ENCODE measurements at places on chromosomes 6 and 20.

DNA sequence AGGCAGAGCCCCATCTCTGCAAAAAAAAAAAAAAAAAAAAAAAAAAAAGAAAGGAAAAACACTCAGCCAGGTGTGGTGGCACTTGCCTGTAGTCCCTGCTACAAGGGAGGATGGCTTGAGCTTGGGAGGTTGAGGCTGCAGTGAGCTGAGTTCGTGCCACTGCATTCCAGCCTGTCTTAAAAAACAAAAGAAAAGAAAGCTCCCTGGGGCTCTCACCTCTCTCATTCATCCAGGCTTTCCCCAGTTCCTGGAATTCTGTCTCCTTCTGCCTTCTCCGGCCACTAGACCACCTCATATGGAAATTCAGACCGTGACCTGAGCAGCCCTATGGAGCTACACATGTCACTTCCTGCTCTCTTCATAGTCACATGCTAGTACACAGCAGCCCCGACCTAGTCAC lies 101.1 kb upstream of the TAB2 start:
- no peak for DNase-seq

DNA sequence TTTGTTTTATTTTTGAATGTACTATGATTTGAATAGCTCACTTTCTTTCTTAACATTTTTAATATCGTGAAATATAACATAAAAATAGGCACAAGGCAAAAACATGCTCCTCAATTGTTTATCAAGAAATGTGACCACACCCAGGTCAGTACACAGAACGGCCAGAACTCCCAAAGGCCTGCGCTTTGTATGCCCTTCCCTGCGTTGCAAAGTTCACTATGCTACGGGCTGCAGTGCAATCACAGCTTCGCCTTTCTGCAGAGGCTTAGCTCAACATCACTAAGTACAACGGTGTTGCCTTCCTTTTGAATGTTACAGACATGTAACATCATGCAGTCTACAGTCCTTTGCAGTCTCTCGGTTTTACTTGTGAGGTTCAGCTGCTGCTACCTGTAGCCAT lies 333.4 kb downstream of the THBS2 start:
- no peak for DNase-seq

DNA sequence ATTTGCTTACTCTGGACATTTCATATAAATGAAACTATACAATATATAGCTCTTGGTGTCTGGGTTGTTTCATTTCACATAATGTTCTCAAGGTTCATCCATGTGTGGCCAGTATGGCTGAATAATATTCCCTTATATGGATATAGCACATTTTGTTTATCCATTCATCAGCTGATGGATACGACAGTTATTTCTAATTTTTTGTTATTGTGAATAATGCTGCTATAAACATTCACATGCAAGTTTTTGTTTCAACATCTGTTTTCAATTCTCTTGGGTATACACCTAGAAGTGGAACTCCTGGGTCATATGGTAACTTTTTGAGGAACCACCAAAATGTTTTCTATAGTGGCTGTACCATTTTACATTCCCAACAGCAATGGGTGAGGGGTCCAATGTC lies 101.1 kb downstream of the CDK19 start:
- no peak for DNase-seq

- no peak for DNase-seq
Observed at GRCh38 chr6:93104195-93104817, 315.1 kb downstream of the EPHA7 start.

- no peak for DNase-seq
Observed at GRCh38 chr20:5871459-5872410, 78.6 kb downstream of the TRMT6 start.

DNA sequence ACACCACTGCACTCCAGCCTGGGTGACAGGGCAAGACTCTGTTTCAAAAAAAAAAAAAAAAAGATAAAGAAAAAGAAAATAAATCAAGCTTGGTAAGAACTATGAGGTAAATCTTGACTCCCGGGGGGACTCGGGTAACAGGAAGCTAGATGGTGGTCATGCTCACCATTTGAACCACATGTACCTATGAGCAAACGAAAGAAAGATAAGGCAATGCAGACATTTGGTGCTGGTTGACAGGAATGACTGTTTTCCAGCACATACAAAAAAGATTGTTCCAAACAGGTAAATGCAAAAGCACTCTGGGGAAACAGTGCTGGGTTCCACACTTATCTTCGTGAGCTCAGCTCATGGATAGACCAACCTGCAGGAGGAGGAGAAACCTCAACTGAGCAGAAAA lies 22.8 kb upstream of the PTPN1 start:
- DNase-seq = no peak

- DNase-seq = no peak
Observed at GRCh38 chr20:48298433-48298832, 513.2 kb upstream of the SULF2 start.

DNA sequence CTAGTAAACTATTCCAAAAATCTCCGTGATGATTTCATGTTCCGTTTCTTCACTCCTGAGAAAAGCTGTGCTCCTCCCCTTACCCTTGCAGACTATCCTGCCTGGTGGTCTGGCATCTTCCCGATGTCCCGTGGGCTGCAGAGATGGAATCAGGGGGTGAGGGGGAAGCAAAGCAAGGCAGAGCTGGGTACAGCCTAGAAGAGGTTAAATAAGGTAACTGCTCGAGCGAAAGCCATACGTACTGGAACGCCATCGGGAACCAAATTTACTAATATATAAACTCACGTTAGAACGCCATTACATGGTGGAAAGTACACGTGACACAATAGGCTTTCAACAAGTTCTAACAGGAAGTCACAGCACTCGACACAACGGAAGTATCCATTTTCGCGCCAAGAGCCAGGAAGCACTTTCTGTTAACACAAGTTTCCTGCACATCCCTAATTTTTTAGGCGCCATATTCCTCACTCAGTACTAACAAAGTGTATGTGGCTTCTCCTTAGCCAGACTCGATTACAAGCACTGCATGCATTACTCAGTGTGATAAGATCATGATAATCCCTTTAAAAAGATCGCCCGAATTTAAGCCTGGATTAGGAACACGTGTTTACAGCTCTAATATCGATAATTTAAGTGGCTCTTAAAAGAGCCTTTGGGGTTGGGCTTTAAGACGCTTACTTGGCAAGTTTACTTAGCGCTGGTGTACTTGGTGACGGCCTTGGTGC lies 101.6 kb upstream of the PRSS16 start:
- no peak for DNase-seq

- no peak for DNase-seq
Observed at GRCh38 chr6:15843764-15844163, 180.9 kb upstream of the DTNBP1 start.

- DNase-seq = no peak
Observed at GRCh38 chr20:17229256-17229655, 2.4 kb downstream of the PCSK2 start.

DNA sequence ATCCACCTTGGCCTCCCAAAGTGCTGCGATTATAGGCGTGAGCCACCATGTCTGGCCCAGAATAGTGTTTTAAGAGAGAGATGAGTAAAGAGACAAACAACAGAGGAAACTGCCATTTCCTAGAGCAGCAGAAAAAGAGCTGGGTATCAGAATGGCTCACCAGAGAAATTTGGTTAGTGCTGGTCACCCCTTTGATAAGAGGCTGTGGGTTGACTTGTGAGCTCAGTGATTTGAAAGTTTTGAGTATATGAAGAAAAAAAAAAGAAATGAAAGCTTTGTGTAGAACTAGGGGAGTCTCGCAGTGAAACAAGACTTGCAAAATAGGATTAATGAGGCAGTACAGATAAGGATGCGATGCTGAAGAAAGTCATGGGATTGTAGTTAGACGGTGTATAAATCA lies 29.6 kb downstream of the MGME1 start:
- DNase-seq = no peak

- DNase-seq = no peak
Observed at GRCh38 chr6:167676000-167676665, 150.6 kb upstream of the AFDN start.

DNA sequence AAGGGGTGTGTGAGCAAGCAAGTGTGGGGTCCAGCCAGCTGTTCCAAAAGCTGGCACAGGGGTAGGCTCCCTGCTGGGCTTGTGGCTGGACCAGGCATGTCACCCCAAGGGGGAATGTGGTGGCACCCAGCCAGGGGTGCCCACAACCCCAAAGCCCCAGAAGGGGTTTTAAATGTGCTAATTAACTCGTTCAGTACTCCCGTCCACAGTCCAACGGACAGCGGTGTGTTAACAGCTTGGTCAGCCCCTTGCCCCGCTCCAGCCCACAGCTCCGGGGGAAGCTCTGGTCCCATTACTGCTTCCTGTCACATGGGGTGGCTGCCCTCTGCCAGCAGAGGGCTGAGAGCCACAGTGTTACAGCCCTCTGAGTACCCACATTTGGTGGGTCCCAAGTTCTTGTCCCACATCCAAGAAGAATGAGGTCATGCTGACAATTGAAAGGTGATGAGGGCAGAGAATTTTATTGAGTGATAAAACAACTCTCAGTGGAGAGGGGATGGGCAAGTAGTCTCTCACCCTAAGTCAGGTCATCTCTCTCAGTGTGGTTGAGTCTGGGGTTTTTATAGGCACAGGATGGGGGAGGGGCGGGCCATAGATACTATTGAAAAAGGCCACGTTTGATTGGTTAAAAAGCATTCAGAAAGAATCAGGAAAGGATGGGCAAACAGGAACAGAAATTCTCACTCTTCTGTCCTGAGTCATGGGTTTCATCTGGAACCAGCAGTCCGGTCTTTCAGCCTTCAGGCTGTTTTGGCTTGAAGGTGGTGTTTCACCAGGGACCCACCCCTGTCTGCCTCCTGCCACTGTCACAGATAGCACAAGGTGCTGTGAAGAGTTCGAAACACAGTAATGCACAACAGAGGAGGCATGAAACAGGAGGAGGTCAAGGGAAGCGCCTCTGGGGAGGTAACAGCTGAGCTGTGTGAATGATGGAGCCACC lies 238.5 kb downstream of the NFATC2 start:
- DNase-seq = no peak

GRCh38 chr6:168333491-168333890 lies 13.9 kb upstream of the DACT2 start:
- no peak for DNase-seq

DNA sequence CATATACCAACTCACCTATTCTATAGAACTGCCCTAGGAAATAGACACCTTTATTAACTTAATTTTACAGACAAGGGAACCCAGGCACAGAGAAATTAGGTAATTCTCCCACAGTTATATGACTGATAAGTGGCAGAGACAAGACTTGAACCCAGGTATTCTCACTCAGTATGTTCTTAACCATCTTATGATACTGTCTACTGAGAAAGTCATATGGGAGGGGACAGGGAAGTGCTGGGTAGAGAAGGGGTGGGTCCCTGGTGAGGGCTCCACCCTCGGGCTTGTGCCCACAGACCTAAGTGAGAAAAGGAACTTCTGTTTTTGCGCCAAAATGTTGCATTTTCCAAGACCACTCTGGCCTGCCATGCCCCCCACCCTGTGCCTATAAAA lies 123.5 kb downstream of the RNF144B start:
- no peak for DNase-seq

- peak; percentile 42 for DNase-seq
Observed at GRCh38 chr6:5851261-5851757, 155.4 kb downstream of the NRN1 start.

DNA sequence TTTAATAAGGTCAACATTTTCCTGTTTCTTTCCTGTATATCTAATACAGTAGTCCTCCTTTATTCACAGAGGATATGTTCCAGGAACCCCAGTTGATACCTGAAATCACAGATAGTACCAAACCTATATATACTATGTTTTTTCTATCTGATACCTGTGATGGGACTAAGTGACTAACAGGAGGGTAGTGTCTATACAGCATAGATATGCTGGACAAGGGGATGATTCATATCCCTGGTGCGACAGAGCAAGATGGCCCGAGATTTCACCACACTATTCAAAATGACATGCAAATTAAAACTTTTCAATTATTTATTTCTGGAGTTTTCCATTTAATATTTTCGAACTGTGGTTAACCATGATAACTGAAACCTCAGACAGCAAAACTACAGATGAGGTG lies 281.1 kb downstream of the LAMA2 start:
- no peak for DNase-seq

GRCh38 chr6:21596145-21596948 lies 2.8 kb downstream of the SOX4 start:
- DNase-seq = no peak

- DNase-seq = no peak
Observed at GRCh38 chr20:50058662-50059402, 54.1 kb downstream of the UBE2V1 start.

DNA sequence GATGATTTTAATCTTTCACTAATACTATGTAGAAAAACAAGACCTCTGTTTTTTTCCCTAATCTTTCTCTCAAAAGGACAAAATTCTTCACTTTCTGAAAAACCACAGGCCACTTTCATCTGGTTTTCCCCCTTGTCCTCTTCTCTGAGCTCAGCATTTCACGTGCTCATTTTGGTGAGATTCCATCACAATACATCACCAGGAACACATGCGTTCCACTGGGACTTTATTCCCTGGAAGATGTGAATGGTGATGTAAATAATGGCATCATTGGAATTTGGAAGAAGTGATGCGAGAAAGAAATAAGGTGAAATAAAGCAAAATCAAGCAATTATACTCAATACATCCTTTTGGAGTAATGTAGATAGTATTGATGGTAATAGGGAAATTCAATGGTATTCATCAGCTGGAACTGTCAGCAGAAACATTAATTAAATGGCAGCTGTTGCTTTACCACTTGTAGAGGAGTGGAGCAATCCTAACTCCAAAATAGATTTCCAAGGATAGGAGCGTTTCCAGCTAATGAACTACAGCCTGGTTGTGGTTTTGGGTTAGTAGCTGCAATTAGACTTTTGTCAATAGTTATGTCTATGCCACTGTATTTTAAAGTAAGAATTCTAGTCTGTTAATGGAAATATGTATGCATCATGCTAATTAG lies 11.5 kb downstream of the FILIP1 start:
- DNase-seq = no peak

DNA sequence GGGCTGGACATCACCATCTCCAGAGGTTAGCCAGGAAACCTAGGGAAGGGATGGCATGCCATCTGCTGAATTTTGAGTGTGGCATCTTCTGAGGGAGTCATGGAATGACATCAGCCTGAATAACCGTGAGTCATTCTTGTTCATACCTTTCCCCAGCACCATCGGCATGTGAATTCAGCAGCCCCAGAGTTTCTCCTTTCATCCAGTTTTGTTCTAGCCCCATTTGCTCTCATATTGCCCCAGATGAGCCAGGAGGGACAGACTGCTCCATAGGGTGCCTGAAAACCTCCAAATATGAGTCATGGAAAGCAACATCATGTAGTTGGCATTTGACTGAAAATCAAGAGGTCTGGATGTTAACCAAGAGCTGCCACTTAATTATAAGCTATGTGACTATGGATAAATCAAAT lies 219.2 kb upstream of the SGK1 start:
- DNase-seq = no peak

- DNase-seq = no peak
Observed at GRCh38 chr20:22374066-22374465, 210.3 kb downstream of the FOXA2 start.

DNA sequence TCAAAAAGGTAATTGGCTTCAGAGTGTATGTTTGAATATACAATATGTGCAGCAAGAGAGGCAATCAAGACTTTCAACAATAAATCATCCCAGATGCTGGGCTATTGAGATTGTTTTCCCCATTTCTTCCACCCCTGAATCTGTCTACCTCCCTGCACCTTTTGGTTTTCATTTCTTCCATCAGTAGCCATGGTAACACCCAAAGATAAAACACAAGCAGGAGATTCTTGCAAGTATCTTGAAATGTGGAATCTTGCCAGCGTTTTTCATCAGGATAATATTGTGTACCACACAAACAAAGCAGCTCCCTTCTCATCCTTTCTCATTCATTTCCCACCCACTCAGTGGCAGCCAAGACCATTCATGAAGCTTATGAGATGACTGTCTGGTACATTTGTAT lies 73.0 kb upstream of the NRSN1 start:
- no peak for DNase-seq

- DNase-seq = no peak
Observed at GRCh38 chr20:55596431-55596830, 408.9 kb downstream of the CBLN4 start.

Data from activated naive CD4-positive, alpha-beta T cell (primary cell).